Fibroblast of lung (primary cell): ENCODE measurements at places on chromosomes 13 and 19. TPM values are rescaled to one million over a fixed set of nuclear protein-coding genes. Genes with fewer than 3 reads are reported as not detected.

- peak; percentile 9 for DNase-seq
These were observed 205.3 kb downstream of the RAP2A start for GRCh38 chr13:97639236-97639635.

DNA sequence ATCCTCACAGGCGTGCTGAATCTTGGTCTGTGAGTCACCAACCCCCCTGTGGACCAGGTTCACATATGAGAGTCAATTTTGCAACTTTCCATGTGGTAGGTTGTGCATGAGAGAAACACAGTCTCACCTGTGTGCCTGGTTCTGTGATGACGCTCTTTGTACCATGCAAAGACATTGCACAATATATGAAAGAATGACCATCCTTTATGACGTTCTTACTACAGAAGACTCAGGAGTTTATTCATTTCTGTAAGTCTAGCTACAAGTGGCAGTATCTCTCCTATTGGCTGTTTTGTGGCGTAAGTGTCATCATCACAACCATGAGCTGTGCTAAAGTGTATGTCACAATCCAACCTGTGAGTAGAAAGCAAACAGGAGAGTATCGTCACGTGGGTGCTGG, 43.8 kb upstream of the ZNF728 start:
- DNase-seq: no peak

DNA sequence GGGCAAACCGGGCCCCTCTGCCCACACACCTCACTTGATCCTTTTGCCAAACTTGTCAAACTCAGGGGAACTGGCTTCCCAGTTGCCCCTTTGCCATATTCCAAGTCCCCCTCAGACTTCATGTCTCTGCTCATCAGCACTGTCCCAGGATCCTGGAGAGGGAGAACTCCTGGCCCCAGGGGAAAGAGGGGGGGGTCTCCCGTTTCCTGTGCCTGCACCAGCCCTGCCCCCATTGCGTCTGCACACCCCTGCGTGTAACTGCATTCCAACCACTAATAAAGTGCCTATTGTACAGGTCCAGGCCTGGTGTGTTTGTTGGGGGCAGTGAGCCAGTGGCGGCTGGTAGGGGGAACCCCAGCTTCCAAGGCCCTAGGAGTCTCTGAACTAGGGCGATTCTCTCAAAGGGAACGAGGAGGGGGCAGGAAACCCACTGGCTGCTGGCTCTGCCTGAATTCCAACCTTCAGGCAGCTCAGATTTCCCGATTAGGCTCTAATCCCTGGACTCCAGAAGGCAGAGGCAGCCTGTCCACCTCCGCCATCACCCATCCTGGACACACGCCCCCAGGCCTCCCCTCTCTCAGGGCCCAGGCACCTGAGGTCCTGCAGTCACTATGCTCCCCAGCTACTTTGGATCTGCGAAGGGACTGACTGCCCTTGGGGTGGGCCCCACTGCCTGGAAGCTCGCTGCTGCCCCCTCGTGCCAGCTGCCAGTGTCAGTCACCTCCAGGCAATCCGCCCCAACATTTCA, 9.7 kb upstream of the ILF3 start:
- peak; percentile 57 for DNase-seq

DNA sequence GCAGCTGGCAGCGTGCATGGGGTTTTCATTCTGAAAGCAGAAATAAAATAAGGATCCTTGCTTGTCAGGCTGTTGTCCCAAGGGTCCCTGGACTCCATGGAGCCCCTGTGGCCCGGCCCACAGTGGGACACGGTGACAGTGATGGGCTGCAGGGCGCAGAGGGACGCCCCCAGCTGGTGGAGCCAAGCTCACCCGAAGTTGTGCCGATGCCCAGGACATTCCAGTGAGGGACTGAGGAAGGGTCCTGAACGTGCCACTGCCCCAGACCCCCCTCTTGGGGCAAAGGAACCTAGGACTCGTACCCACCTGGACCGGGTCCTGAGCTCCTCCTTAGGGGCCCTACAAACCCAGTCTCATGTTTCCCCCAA, 35.0 kb downstream of the MYO9B start:
- no peak for DNase-seq

DNA sequence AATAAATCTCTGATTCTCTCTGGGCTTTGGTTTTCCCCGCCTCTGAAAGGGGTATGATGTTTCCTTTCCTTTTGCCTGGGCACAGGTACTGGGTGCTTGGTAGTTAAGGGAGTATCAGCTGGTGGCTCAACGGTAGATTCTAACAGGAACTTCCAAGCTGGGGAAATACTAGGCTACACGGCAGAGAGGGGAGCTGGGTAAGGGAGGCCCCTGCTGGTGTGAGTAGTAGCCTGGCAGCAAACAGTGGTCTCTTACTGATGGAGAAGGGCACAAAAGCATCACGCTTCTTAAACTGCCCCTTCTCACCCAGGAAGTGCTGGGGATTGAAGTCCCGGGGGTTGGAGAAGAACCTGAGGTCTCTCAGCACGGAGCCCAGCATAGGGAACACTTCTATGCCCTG, 26.9 kb upstream of the CYP2A7 start:
- DNase-seq: no peak

- no peak for DNase-seq
These were observed 66.7 kb downstream of the SLC7A9 start for GRCh38 chr19:32802840-32803239.

GRCh38 chr13:94713561-94714182, 1.3 kb upstream of the SOX21 start:
- no peak for DNase-seq

GRCh38 chr19:13827656-13828055, 32.4 kb downstream of the ZSWIM4 start:
- DNase-seq: no peak

DNA sequence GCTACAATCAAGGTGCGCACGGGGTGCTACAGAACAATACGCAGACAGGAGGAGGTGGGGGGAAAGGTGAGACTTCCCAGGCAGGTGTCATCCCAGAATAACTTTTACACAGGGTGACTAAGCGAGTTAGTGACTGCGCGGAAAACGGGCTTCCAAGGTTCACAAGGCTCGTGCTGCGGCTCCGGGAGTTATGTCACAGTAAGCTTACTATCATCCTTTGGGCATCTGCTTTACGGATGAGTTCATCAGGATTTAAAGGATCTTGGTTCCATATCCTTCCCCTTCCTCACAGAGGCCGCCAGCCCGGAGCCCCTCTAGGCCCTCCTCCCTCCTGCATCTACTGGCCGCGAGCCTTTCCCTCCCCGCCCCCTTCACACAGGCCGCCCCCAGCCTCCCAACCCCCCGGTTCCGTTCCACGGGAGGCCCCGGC, 474 bp upstream of the IFT88 start:
- peak; percentile 84 for DNase-seq

DNA sequence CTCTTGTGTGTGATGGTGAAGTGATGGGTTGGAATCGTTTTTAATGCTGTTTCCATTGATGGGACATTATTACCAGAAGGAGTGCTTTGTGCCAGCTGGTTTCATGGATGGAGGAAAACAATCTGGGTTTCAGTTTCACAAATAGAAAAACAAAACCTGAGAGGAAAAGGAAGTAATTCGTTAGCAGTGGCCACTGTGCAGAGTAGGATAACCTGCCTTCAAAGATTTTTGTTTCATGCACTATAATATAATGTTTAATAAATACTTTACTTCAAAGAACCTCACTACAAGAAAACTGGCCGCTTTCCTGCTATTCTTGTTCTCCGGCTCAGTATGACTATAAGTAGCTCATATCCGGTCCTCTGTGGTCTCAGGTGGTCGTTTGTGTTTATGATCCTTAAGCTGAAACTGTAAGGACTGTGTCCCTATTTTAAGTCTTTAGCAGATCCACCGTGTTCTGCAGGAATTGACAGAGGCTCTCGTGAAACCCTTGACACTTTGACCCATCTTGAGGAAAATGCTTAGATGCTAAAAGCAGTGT, 104.7 kb downstream of the GGACT start:
- no peak for DNase-seq

- no peak for DNase-seq
These were observed 24.6 kb downstream of the RNF17 start for GRCh38 chr13:24788538-24788937.

- DNase-seq: peak; percentile 84
These were observed 11.6 kb upstream of the HTR2A start for GRCh38 chr13:46908501-46908900.

- DNase-seq: no peak
These were observed 2.6 kb downstream of the NAPSA start for GRCh38 chr19:50362656-50363424.

DNA sequence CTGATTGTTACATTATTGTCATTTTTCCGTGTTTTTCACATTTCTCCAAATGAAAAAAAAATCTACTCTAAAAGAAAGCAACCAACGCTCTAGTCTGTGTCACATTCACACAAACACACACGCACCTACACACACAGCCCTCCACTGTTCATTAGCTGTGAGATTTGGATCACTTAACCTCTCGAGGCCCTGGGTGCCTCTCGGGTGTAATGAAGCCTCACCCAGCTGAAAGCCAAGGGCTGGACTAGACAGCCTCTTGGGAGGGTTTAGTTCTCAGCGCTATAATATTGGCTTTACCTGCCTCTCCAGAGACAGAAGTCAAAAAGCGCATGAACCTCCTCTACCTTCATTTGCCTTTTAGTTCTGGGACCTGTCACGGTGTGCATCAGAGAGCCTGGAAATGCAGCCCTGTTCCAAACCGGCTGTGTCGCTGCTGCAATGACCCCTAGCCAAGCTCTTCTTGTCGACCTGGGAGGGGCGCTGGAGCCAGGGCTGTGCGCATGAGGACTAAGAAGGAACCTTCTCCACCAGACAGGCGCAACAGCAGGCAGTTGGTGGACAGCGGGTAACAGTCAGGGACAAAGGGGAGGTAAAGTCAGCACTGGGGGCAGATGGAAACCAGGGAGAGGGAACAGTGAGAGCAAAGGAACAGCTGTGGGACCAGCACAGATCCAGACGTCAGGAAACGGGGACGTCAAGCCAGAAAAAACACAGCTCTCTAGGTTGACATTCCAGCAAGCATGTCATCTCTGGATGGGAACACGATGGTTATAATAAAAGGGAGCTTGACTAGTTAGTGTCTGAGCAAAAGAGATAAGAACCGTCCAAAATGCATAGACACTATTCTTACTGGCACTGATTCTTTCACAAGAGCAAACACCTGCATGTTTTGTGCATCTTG, 375.9 kb downstream of the EFNB2 start:
- no peak for DNase-seq

GRCh38 chr19:11766597-11767591, at the start of gene ZNF441:
Gene ZNF441 (plus strand): TSS chr19:11767000. CDS start chr19:11767194, 194 bp downstream.
- DNase-seq: peak; percentile 93

DNA sequence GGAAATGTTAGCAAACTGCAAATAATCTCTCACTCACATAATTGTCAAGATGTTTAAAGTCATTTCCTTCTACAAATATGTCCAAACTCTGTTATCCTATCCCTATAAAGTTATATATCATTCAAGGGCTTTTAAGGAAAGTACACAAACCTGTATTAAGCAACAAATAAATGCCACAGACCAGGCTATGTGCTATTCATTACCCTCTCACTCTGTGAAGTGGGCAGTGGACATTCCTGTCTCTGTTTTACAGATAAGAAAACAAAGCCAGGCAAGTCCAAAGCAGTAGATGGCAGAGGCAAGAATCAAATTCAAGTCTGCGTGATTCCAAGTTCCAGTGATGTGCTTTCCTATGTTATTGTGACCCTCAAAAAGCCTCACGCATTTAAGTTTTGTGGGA, 140.6 kb downstream of the LHFPL6 start:
- no peak for DNase-seq

DNA sequence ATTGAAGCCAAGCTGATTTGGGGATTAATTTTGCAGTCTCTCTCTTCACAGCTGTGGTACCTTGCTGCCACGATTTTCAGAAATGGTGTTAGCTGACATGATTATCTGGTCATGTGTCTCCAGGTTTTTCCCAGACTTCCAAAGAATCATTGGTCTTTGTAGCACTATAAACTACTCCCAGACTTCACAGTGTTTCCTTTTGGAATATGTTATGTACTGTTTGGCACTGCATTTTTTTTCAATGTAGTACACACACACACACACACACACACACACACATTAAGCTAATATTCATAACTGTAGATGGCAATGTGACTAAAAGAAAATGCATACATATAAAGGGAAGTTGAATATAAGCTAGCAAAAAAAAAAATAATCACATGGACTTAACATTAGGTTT, 856.6 kb upstream of the SPRY2 start:
- no peak for DNase-seq

DNA sequence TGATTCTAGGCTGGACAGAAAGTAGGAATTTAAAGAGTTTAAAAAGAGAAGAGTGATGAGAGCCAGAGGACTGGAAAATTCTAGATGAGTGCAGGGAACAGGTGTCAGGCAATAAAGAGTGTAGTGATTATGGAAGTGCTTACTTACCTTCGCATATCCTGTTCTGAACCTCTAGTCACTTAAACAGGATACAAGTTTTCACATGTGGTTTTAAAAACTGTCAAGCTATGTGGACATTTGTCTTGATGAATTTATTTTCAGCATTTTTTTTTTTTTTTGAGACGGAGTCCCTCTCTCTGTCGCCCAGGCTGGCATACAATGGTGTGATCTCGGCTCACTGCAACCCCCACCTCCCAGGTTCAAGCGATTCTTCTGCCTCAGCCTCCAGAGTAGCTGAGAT, 34.3 kb upstream of the IL17D start:
- no peak for DNase-seq

Gene CLEC17A
- total RNA-seq: 0.17 TPM in 1 of 2 replicates, not detected in the other
